ENCODE measurements at places on chromosomes 1 and 21. TPM values are rescaled to one million over a fixed set of nuclear protein-coding genes. Genes with fewer than 3 reads are reported as not detected.

ZNF648 gene
- total RNA-seq: not detected

FHL3 gene
- 71.1 TPM for total RNA-seq

PPT1 gene
- total RNA-seq: 71.1 TPM

SLC2A5 gene
- total RNA-seq: 0.51 TPM

PLA2G2F gene
- not detected for total RNA-seq

ACTA1 gene
- total RNA-seq: 0.63 TPM

All from mesangial cell (primary cell).